ENCODE measurements at places on chromosomes 3 and 15. TPM values are rescaled to one million over a fixed set of nuclear protein-coding genes. Genes with fewer than 3 reads are reported as not detected.
A peak's percentile ranks its signal among the peaks of the same experiment; 100 is the strongest.

DNA sequence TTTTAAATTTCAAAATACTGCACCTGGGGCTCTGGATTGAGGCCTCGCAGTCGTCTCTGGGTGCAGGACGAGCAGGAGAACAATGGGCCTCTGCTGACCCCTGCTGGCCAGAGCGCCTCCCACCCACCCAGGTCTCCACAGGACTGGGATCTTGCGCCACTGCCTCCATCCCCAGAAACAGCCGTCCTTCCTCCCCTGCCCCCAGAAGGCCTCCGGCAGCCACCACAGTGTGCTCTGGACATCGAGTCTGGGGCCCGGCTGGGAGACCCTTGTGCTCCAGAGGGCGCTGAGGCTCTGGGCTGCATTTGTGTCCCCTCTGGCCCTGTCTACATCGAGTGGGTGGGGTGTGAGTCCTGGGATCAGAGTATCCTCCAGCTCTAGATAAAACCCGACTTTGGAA lies 6.7 kb upstream of the ACSBG1 start:
- H3K4me1 ChIP-seq, result no peaks in the 10 kb centered on the region
- H3K27me3 ChIP-seq, result no peaks in the 10 kb centered on the region
- no peak overlapping the region for H3K4me3 ChIP-seq
- DNase-seq, result peak; percentile 86

- no peak overlapping the region for H3K27ac ChIP-seq
- H3K36me3 ChIP-seq, result no peaks in the 10 kb centered on the region
These were observed 34.0 kb upstream of the TNFAIP8L3 start for GRCh38 chr15:51128701-51129100.

DNA sequence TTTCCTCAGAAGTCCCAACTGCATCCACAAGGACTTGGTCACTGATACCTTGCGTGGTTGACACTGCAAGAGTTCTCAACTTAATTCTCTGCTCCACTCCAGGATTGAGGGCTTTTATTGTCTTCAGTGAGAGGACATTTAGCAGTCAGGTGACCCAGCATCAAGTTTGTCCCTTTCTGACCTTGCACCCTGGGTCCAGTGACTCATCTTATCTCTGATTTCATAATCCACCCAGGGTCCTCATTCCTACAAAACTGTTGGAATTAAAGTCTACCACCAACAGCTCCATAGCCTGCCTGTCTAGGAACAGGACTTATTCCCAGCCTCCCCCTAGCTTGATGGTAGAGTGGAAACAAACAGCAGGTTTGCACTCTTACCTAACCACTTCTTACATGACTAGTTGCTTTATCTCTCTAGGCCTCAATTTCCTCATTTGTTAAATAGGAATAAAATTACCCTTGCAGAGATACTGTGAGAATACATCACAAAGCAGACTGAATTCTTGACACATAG lies 151.3 kb upstream of the LPP start:
- H3K4me1 ChIP-seq, result no peaks in the 10 kb centered on the region
- H3K27ac ChIP-seq, result no peak overlapping the region
- H3K36me3 ChIP-seq, result no peaks in the 10 kb centered on the region

CFAP20DC gene
- total RNA-seq, result 0.92 TPM

ADAMTS9 gene
- 20.2 TPM for total RNA-seq

All from thyroid gland (tissue), 4 donors.